ENCODE measurements at places on chromosomes 1 and 21.
A peak's percentile ranks its signal among the peaks of the same experiment; 100 is the strongest.

DNA sequence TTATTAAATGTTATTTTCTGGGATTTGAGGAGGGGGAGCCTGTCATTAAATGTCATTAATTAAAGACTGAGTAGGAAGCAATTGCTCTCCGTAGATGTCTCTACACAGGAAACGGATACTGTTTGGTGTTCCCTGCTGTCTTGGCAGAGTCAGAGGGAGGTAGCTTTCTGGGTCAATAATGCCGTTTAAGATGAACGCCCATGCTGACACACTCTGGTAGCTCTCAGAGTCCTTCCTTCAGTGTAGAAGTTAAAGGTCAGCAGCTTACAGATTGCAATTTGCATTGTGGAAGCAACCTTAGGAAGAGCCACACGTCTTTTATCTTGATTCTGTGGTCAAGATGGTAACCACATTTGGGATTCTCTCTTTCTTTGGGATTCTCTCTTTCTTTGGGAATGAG is 257.5 kb downstream of the KIF26B start:
- H3K27me3 ChIP-seq = no peaks in the 10 kb centered on the region
- H3K27ac ChIP-seq = no peak overlapping the region
- no peak overlapping the region for H3K4me3 ChIP-seq
- no peaks in the 10 kb centered on the region for H3K4me1 ChIP-seq
- no peaks in the 10 kb centered on the region for H3K36me3 ChIP-seq
- DNase-seq = no peak

DNA sequence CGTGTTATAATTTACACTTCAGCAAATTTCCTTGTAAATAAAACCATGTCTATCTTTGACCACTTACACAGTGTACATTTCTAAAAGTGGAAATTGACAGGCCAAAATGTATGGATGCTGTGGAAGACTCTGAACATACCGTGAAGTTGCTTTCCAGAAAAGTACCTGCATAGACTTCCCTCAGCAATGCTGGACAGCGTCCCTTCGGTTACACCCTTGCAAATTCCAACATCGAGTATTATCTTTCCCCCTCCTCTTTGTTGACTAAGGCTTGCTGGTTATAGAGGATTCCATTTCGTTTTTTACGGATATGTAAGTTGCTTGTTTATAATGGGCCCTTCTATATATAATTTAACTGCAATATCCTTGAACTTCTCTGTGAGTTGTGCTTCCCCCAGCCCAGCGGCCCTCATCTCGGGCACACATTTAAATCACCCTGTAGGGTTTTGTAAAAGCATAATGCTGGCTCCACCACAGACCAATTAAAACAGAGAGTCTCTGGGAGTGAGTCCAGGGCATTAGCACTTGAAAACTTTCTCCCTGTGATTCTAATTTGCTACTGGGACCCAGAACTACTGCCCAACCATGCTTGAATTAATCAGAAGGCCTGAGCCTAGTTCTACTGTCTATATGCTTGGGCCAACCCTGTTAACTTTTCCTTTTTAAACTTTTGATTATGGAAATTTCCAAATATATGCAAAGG is 230.3 kb downstream of the GRIK3 start:
- H3K36me3 ChIP-seq = no peaks in the 10 kb centered on the region
- H3K4me3 ChIP-seq = no peak overlapping the region
- no peak overlapping the region for H3K27ac ChIP-seq
- no peaks in the 10 kb centered on the region for H3K4me1 ChIP-seq

- no peak for DNase-seq
- no peak overlapping the region for H3K4me3 ChIP-seq
- H3K27me3 ChIP-seq = no peaks in the 10 kb centered on the region
- peaks cover 52% of the 10 kb centered on the region for H3K4me1 ChIP-seq
- H3K36me3 ChIP-seq = peaks cover 8% of the 10 kb centered on the region
Observed at GRCh38 chr1:1858382-1859086, 32.4 kb downstream of the GNB1 start.

- H3K27ac ChIP-seq = no peak overlapping the region
- no peak for DNase-seq
- H3K4me1 ChIP-seq = no peaks in the 10 kb centered on the region
- H3K36me3 ChIP-seq = no peaks in the 10 kb centered on the region
- peaks cover 4% of the 10 kb centered on the region for H3K27me3 ChIP-seq
Observed at GRCh38 chr1:115036814-115037507, 7.3 kb downstream of the TSHB start.

- peaks cover 2% of the 10 kb centered on the region for H3K27me3 ChIP-seq
- no peaks in the 10 kb centered on the region for H3K36me3 ChIP-seq
- no peak for DNase-seq
- H3K27ac ChIP-seq = no peak overlapping the region
- no peak overlapping the region for H3K4me3 ChIP-seq
- H3K4me1 ChIP-seq = no peaks in the 10 kb centered on the region
Observed at GRCh38 chr21:38221594-38221993, 35.2 kb upstream of the KCNJ15 start.

- no peak overlapping the region for H3K4me3 ChIP-seq
- no peaks in the 10 kb centered on the region for H3K4me1 ChIP-seq
- H3K27ac ChIP-seq = no peak overlapping the region
- no peak for DNase-seq
- H3K36me3 ChIP-seq = no peaks in the 10 kb centered on the region
Observed at GRCh38 chr1:13593511-13594131, 10.0 kb downstream of the PDPN start.

DNA sequence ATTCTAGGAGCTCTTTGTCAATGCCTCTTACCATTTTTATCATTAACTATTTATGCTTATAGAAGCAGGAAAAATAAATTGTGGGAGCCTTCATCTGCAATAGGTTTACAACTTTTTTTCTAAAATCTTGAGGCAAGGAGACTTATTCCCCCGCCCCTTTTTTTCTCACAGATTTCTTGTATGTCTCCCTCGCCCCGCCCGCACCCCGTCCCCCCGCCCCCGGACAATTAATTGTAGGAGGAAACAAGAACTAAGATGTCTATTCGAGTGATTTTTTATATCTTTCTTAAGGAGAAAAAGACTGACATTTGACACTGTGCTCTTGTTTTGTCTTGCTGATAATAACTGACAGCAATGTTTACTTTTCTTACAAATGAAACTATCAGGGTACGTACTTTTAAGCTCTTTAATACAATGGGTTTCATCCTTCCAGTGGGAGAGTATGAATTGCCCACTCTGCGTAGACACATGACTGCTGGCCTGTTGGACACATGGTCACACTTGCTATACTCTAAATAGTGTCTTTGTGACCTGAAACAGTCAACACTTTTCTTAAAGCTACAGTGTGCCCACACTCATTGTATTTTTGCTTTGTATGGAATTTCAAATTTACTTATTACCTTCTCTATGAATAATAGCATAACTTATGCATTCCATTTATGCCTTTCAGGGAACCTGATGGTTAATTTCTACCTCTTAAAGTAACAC is 1.5 kb upstream of the IVNS1ABP start:
- DNase-seq = no peak
- H3K4me3 ChIP-seq = peak overlapping the region; percentile 99
- H3K36me3 ChIP-seq = peaks cover 53% of the 10 kb centered on the region
- H3K27me3 ChIP-seq = no peaks in the 10 kb centered on the region
- peak overlapping the region; percentile 97 for H3K27ac ChIP-seq
- H3K4me1 ChIP-seq = peaks cover 37% of the 10 kb centered on the region

GRCh38 chr1:66761221-66761620 is 9.0 kb downstream of the DYNLT5 start:
- no peak overlapping the region for H3K4me3 ChIP-seq
- peaks cover 11% of the 10 kb centered on the region for H3K27me3 ChIP-seq
- H3K27ac ChIP-seq = no peak overlapping the region

- peaks cover 8% of the 10 kb centered on the region for H3K4me1 ChIP-seq
- DNase-seq = no peak
- no peak overlapping the region for H3K27ac ChIP-seq
- no peaks in the 10 kb centered on the region for H3K27me3 ChIP-seq
Observed at GRCh38 chr21:32604464-32604863, 7.7 kb downstream of the CFAP298 start.

DNA sequence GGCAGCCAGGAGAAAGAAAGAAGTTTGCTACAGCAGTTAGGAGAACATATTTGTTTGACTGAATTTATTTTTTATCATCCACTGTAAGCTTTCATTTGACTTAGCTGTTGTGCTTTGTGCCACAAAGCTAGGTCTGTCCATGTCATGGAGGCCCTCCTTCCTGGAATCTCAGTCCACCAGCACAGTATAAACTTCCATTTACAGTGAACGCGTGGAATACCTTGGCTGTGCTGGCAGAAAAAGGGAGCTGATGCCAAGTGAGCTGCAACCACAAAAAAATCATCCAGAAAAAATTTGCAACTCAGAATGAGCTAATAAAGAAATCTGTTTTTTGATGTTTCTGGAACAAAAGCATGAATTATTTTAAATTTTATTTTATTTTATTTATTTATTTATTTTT is 72.6 kb downstream of the ATP6V1G3 start:
- peaks cover 2% of the 10 kb centered on the region for H3K36me3 ChIP-seq
- H3K27ac ChIP-seq = no peak overlapping the region
- peaks cover 17% of the 10 kb centered on the region for H3K4me1 ChIP-seq

GRCh38 chr1:228004856-228005462 is 1.8 kb upstream of the WNT3A start:
- H3K4me1 ChIP-seq = peaks cover 8% of the 10 kb centered on the region
- no peak overlapping the region for H3K27ac ChIP-seq
- H3K36me3 ChIP-seq = no peaks in the 10 kb centered on the region
- peak; percentile 25 for DNase-seq
- no peak overlapping the region for H3K4me3 ChIP-seq

GRCh38 chr1:183093786-183094298 is 70.6 kb downstream of the LAMC1 start:
- peaks cover 26% of the 10 kb centered on the region for H3K27me3 ChIP-seq
- H3K4me1 ChIP-seq = no peaks in the 10 kb centered on the region
- H3K36me3 ChIP-seq = no peaks in the 10 kb centered on the region
- DNase-seq = no peak

GRCh38 chr1:233790662-233791371 is 113.7 kb upstream of the SLC35F3 start:
- H3K36me3 ChIP-seq = no peaks in the 10 kb centered on the region
- no peak for DNase-seq
- no peak overlapping the region for H3K27ac ChIP-seq
- peaks cover 4% of the 10 kb centered on the region for H3K27me3 ChIP-seq
- no peak overlapping the region for H3K4me3 ChIP-seq
- H3K4me1 ChIP-seq = no peaks in the 10 kb centered on the region

DNA sequence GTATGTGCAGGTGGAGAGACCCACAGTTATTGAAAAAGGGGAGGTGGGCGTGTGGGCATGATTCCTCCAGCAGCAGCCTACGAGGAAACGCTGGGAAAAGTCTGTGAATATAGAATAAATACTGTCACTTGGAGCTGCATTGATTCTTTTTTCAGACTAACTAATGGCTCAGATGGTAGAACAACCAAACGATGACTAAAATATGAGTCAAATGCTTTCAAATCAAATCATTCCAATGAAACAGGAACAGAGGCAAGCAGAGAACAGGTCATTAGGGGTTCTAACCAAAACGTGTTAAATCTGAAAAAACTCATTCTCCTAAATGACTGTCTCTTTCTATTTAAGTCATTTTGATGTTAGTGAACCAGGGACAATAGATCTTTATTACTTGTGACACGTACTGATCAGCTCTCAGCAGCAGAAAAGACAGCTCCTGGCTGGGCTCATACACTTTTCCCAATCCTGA is 35.1 kb upstream of the SEC16B start:
- H3K4me3 ChIP-seq = no peak overlapping the region
- no peak for DNase-seq
- H3K27me3 ChIP-seq = no peaks in the 10 kb centered on the region
- no peaks in the 10 kb centered on the region for H3K4me1 ChIP-seq

GRCh38 chr1:188432427-188432826 is 1603.7 kb downstream of the PLA2G4A start:
- no peak overlapping the region for H3K4me3 ChIP-seq
- H3K4me1 ChIP-seq = no peaks in the 10 kb centered on the region
- no peaks in the 10 kb centered on the region for H3K27me3 ChIP-seq

GRCh38 chr1:205983925-205984725 is 19.1 kb downstream of the RAB7B start:
- DNase-seq = peak; percentile 45
- no peaks in the 10 kb centered on the region for H3K27me3 ChIP-seq
- H3K27ac ChIP-seq = no peak overlapping the region
- H3K4me3 ChIP-seq = no peak overlapping the region
- H3K36me3 ChIP-seq = no peaks in the 10 kb centered on the region
- H3K4me1 ChIP-seq = no peaks in the 10 kb centered on the region

DNA sequence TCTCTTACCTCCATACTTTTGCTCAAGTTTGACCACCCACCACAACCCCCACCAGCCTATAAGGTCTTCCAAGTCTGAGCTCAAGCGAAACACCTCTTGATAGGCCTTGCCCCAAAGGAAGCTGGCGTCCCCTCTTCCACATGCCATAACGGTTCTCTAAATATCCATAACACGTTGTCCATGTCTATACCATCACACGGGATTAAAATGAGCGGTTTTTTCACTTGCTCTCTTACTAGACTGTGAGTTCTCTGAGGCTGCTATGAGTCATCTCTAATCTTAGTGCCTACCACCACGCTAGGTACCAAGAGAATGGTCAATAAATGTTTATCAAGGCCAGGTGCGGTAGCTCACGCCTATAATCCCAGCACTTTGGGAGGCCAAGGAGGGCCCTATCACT is 41.0 kb downstream of the WASF2 start:
- peaks cover 47% of the 10 kb centered on the region for H3K4me1 ChIP-seq
- H3K27ac ChIP-seq = no peak overlapping the region
- H3K36me3 ChIP-seq = peaks cover 22% of the 10 kb centered on the region
- H3K27me3 ChIP-seq = no peaks in the 10 kb centered on the region
- no peak overlapping the region for H3K4me3 ChIP-seq

DNA sequence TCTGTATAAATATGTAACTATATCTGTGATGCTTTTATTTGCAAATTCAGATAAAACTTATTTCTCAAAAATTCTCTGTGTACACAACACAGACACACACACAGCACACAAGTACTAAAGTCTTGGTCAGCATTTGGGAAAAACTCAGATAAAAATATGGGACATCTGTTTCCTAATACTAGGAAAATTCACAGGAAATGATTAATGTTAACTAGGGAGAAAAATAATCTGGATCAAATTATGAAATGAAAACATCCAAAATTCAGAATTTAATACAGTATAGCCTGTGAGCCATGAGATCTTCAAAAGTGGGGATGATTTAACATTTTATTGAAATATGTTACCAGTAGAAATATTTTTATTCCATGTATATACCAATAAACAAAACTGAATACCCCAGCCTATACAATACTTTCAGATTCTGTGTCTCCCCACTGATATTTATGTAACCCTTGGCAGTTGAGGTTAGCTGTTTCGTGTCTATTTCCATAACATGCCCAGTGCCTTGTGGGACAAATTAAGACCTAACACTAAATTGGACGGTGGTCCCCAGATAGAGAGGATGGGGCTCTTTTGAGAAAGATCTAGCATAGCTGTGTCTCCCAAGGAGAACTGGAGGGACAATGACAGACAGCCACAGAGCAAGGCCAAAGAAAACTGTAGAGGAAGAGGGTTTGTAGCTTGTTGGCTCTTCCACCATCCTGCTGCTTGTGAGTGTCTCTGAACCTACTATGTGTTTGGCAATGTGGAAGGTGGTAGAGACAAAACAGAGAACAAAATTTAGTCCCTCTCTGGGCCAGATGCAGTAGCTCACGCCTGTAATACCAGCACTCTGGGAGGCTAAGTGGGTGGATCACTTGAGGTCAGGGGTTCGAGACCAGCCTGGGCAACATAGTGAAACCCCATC is 47.2 kb downstream of the GNG12 start:
- no peak for DNase-seq
- no peaks in the 10 kb centered on the region for H3K36me3 ChIP-seq
- H3K27me3 ChIP-seq = peaks cover 11% of the 10 kb centered on the region
- H3K4me1 ChIP-seq = no peaks in the 10 kb centered on the region
- no peak overlapping the region for H3K4me3 ChIP-seq
